Psoas muscle (tissue), 8 donors: ENCODE measurements at places on chromosomes 7 and 10. TPM values are rescaled to one million over a fixed set of nuclear protein-coding genes. Genes with fewer than 3 reads are reported as not detected.
A peak's percentile ranks its signal among the peaks of the same experiment; 100 is the strongest.

GRCh38 chr7:142248166-142249160, 9.4 kb downstream of the PRSS58 start:
- DNase-seq = no peak

DNA sequence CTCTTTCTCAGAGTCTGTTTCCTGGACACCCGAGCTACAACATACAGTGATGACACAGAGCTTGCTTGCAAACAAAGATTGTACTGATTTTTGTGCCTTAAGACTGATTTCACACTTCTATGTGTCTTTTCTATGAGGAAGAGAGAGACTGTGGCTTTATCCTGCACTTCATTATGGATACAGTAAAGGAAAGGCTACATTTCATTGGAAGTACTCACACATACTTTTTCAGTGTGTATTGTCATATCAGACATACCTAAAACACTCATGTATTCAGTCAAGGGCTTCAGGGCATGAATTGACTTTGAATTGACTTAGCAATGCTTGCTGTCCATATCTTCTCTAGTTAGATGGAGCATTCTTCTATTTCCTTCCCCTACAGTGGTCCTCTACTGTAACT, 135.5 kb upstream of the IMMP2L start:
- DNase-seq = no peak

GRCh38 chr7:118057404-118057803, 126.6 kb upstream of the LSM8 start:
- no peak for DNase-seq

DNA sequence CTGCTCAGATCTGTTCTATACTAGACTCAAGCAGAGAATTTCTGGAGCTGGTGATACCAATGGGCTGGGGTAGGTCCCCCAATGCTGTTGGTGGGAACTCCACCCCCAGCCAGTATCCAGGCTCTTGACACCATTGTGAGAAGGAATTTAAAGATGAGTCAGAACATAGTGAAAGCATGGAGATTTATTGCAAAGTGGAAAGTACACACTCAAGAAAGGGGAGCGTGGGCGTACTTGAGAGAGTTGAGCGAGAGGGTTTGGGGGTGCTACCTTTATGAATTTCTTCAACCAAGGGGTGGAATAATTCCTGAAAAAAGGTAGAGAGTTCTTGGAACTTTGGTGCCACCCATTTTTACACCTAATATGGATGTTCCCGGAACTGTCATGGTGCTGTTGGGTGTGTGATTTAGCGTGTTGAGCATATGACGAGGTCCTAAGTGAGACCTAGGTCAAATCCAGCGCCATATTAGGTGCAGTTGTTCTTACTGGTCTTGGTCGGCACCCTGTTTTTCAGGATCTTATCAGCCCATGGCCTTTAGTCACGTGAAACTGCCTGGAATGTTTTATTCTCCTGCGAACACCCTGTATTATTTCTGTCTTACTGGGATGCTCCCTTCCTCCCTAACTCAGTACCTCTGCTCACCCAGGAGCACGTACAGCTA, 122.0 kb upstream of the AHR start:
- no peak for DNase-seq

DNA sequence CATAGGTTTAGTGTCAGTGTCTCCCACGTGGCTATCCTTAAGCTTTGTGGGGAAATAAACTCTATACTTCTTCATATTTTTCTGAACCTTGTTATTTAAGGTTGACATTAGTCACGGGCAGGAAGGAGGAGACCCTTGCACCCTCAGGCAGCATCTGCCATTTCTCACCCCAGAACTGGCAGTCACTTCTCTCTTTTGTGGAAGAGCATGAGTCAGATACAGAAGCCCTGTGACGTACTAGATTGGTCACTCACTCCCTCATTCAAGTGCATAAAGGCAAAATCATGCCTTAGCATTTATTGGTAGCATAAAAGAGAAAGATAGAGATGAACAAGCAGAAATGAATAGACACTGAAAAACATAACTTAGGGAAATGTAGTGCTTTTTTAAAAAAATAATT, 206.0 kb upstream of the MDFIC start:
- no peak for DNase-seq

- no peak for DNase-seq
These were observed 42.1 kb upstream of the EMX2 start for GRCh38 chr10:117500456-117500855.

DNA sequence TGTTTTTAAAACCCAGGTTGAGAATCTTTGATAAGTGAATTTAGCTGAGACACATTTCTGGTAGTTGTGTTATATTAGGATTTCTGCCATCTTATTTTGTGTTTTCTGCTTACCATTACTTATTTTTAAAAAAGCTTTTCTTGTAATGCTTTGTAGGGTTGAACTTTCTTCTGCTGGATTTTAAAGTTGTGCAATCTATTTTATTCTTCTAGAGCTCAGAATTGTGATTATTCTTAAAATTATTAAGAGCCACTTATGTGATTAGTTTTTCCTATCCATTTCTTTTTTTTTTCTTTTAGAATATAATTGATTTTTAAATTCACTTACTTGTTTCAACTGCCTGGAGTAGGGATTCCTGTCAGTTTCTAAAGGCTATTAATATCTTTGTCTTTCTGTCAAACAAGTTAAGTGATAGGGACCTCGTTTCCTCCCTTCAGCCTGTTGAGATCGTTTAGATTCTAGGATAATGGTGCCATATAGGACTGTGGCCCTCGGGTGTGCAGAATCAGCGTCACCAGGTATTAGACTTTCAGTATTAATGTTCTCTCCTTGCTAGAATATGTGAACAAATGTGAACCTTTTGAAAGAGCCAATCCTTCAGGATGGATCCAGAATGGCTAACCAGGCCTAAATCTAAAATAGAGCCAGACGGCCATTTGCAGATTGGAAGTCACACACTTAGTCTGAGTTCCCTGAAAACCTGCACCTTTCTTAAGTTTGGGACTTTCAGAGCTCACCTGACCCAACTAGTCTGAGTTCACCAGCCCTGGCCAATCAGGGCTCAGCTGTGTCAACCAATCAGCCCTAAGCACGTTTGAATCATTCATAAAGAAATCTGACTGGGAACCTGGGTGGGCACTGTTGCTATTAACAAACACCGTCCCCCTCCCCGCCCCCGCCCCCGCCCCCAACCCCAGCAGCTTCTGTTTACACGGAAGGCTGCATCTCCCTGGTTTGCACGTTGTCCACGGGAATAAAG, 26.2 kb downstream of the CUX1 start:
- no peak for DNase-seq

DNA sequence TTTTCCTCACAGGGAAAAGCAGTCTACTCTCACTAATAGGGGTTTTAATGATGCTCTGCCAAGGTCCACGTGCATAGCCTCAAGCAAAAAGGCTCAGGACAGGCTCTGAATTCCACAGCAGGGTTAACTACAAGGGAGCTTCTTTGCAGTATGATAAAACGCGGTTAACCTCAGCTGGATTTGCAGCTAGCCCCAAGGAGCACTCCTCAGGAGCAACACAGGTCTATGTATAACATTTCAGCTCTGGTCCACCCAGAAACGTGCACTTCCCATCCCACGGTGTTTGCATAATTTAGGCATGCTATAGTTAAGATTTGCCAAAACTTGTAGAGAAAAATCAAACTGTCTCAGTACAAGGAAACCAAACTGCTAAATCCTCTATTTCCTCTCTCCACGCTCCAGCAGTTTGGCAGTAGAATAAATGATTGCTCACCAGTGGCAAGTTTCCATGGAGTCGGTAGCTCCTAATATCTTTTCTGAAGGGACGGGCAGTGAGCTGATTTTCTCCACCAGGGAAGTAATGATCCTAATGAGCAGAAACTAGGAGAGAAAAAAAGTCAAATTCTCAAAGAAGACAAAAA, 13.1 kb upstream of the ASB4 start:
- DNase-seq = no peak

DNA sequence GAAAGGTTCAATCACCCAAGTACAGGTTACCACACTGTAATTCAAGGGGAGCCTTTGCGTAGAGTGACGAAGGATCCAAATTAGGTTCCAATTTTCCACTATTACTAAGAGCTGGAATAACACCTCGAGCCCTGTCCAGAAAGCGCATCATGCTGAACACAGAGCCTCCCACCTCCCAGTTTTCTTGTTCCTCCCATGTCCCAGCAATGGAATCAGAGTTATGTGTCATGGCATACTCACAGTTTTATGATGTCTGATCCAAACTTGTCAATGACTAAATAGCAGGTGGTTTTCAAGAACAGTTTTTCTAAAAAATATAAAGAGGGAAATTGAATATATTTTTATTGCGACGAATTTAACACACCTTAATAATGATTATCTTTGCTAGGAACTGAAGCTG, 50.6 kb downstream of the AOAH start:
- DNase-seq = no peak

- DNase-seq = no peak
These were observed 76.3 kb downstream of the CACNB2 start for GRCh38 chr10:18216482-18216881.

- DNase-seq = no peak
These were observed 40.4 kb upstream of the CDCA7L start for GRCh38 chr7:21986096-21986495.

DNA sequence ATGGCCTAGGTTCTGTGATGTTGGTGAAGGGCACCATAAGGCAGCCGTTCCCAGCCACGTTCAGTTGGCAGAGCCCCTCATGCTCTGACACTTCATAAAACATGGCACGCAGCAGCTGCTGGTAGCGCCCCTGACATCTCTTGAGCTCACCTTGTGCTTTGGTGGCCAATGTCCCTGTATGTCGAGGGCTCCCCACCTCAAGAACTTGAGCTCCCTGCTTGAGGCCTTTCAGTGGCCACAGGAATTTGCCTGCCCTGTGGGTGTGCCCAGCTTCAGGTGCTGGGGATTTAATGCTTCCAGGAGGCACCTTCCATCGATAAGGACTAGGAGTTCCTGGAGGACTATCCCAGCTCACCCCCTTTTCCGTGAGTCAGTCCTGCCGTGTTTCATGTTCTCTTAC, 9.5 kb upstream of the ZNF32 start:
- no peak for DNase-seq

DNA sequence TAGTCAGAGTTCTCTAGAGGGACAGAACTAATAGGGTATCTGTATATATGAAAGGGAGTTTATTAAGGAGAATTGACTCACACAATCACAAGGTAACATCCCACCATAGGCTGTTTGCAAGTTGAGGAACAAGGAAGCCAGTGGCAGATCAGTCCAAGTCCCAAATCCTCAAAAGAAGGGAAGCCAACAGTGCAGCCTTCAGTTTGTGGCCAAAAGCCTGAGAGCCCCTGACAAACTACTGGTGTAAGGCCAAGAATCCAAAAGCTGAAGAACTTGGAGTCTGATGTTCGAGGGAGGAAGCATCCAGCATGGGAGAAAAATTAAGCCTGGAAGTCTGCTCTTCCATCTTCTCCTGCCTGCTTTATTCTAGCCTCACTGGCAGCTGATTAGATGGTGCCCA, 1107.2 kb upstream of the CELF2 start:
- DNase-seq = no peak

GRCh38 chr7:83267141-83267631, 104.5 kb upstream of the PCLO start:
- DNase-seq = no peak

- DNase-seq = no peak
These were observed 197.5 kb upstream of the CSTF2T start for GRCh38 chr10:51896849-51897248.

DNA sequence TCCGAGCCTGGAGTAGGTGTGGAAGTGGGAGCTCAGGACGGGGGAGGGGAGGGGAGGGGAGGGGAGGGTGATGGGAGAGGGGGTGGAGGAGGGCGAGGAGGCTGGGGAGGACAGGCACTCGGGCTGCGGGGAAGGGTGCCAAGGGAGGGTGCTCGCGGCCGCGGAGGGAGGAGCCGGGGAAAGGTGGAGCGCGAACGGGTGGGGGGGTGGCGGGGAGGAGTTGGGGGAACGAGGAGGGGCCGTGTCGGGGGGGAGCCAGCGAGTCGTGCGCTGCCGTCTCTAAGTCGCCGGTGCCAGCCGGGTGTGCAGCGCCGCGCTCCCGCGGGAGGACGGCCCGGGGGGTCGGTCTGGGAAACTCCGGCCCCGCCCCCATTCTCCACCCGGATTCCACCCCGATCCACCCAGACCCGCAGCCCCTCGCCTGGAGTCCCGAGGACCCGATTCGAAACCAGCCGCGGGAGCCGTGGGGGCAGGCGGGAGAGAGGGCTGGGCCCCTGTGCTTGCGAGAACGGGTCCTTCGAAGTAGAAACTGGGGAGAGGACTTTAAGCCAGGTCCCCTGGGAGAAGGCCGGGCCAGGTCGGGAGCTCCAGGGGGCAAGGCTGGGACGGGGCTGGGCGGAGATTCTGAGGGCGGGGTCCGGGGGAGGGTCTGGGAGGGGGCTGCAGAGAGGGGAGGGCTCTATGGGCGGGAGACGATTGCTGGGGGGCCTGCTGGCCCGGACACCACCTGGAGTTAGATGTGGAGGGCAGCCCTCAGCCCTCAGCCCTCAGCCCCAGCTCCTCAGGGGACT, at the start of gene ZNF467:
TSS of gene ZNF467 (minus strand) at position 143 of the 791 bp plus-strand sequence. CDS start 2,556 bp downstream, outside the sequence.
- DNase-seq = peak; percentile 77

DNA sequence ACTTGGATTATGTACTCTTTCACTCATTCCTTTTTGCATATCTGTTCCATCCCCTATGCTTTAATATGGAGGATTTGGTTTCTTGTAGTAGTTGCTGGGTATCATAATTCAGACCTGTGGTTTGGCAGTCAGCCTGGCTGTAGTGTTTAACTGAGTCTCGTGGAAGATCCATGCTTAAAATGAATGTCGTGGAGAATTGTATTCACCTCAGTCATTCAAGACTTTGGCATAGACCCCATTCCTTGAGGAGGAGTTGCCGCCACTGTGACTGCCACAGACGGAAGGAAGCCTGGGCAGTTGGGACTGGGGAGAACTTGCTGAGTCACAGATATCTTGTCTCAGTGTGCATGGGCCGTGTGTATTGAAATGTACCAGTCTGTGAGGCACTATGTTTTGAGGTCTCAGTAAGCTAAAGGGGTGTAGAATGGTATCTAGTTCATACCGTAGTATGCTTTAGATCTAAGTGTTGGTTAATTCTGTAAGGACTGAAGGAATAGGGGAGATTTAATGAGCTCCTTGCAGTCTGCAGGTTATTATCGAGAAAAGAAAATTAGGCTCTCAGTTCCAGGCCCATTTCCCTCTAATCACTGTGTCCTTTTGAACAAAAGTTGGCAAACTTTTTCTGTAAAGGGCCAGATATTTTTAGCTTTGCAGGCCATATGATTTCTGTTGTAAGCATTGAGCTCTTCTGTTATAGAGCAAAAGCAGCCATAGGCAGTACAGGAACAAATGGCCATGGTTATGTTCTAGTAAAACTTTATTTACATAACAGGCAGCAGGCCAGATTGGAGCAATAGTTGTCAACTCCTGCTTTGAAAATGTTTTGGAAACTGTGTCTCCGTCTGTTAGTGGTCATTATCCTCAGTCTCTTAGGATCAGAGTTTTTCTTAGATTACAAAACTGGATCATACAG, 76.8 kb downstream of the TPST1 start:
- DNase-seq = peak; percentile 24

Gene OR2A7
- 0.06 TPM for polyA plus RNA-seq

Gene EIF3B
- polyA plus RNA-seq = 275 TPM

Gene HABP2
- 0.13 TPM for polyA plus RNA-seq

Gene SMARCD3
- polyA plus RNA-seq = 58.5 TPM

Gene CALN1
- 0.01 TPM for polyA plus RNA-seq

Gene LSM8
- 22.6 TPM for polyA plus RNA-seq

Gene SUGCT
- 2.4 TPM for polyA plus RNA-seq

Gene TEX47
- not detected for polyA plus RNA-seq
